ENCODE measurements at places on chromosomes 12 and 14.
A peak's percentile ranks its signal among the peaks of the same experiment; 100 is the strongest.

DNA sequence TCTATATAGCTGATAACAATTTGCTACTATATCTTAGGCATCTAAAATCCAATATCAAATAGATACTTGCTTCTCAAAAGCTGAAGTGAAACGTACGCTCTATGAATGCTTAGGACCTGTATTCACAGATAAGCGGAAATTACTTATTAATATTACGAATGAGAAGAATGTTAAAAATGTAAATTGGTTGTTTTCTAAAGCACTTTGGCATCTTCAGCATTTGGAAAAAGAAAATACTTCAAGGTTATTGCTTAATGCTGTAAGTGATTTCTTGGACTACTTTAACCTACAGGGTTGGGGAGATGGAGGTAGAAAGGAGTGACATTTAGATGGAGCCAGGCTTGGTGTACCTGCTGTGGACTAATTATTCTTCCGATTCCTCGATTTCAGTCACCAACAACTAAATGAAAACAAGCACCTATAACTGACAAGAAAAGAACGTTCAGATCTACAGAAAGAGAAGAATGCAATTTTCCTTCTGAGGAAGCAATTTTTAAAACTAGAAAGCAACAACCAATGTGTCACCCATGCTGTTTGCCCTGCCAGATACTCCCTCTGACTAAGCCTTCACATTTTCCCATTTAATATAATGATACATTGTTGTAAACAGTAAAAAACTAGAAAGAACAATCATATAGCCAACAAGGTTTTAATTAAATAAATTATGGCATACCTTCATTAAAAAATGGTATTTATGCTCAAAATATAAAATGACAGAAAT, 49.3 kb downstream of the SLC25A21 start:
- DNase-seq = no peak

GRCh38 chr12:75805905-75806304, 225.7 kb downstream of the PHLDA1 start:
- no peak for DNase-seq

- DNase-seq = peak; percentile 80
Observed at GRCh38 chr12:25051656-25052195, 102.8 kb upstream of the BCAT1 start.

DNA sequence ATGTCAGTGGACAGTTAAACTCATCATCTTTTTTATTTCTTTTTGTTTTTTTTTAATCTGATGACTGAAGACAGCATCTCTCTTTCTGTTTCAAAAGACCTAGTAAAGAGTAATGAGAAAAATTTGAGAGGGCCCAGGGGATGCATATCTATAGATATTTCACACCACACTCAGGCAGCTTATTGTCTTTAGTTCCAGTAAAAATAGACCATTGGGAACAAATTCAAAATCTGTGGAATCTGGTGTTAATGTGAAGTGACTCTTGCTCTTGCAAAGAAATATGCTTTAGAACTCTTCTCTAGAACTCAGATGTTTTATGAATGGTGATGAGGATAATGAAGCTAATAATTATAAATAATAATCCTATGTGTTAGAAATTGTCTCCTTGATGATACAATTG, 214.5 kb upstream of the ATP2B1 start:
- no peak for DNase-seq

- peak; percentile 13 for DNase-seq
Observed at GRCh38 chr14:50311337-50311971, 575 bp downstream of the L2HGDH start.

All from activated CD8-positive, alpha-beta T cell treated with anti-CD3 and anti-CD28 coated beads for 36 hours (primary cell).